ENCODE measurements at places on chromosomes 4 and X. TPM values are rescaled to one million over a fixed set of nuclear protein-coding genes. Genes with fewer than 3 reads are reported as not detected.

Gene MAP9
- 69.6 TPM for total RNA-seq

- no peaks in the 10 kb centered on the region for H3K36me3 ChIP-seq
- H3K27me3 ChIP-seq, result no peaks in the 10 kb centered on the region
- H3K4me3 ChIP-seq, result no peak overlapping the region
- H3K4me1 ChIP-seq, result peaks cover 23% of the 10 kb centered on the region
- DNase-seq, result no peak
- H3K27ac ChIP-seq, result no peak overlapping the region
Measured at GRCh38 chr4:182808673-182809416, 108.3 kb downstream of the DCTD start.

- no peaks in the 10 kb centered on the region for H3K4me1 ChIP-seq
- H3K27ac ChIP-seq, result no peak overlapping the region
- H3K36me3 ChIP-seq, result no peaks in the 10 kb centered on the region
- H3K4me3 ChIP-seq, result no peak overlapping the region
- no peak for DNase-seq
Measured at GRCh38 chr4:136637071-136637777, 895.1 kb downstream of the PCDH18 start.

- no peak overlapping the region for H3K27ac ChIP-seq
- no peak for DNase-seq
- H3K27me3 ChIP-seq, result no peaks in the 10 kb centered on the region
Measured at GRCh38 chr4:78693777-78694456, 82.2 kb upstream of the BMP2K start.

DNA sequence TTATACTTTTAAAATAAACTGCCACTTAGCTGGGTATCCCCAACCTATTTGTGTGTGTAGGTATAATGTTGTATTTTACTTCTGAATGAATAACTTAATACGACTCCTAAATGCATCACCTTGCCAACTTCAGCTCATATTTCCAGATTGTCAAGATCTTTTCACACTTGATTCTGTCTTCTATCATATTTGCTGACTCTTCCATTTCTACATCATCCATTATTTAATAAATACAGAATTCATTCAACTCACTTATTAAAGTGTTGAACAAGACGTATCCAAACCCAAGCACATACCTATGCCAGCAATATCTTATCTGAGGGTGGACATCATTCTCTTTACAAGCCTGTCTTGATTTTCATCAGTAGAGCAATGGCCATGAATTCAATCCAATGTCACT lies 91.2 kb upstream of the FAM47C start:
- no peak overlapping the region for H3K27ac ChIP-seq
- no peak overlapping the region for H3K4me3 ChIP-seq
- H3K27me3 ChIP-seq, result no peaks in the 10 kb centered on the region
- DNase-seq, result no peak

DNA sequence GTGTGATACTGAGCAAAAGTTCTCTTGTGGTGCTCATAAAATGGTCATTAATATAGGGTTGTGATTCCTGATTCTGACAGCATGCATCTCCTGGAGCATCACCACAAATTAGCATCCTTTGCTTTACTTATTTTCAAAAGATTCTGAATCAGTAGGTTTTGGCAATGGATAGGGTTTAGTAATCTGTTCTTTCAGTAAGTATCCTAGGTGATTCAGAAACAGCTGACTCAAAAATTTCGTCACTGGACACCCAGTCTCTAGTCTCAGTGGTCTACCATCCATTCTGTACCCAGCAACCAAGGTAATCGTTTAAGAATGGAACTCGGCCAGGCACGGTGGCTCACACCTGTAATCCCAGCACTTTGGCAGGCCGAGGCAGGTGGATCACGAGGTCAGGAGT lies 4.1 kb downstream of the CBLL2 start:
- no peaks in the 10 kb centered on the region for H3K36me3 ChIP-seq
- DNase-seq, result no peak
- H3K4me3 ChIP-seq, result no peak overlapping the region
- H3K4me1 ChIP-seq, result no peaks in the 10 kb centered on the region
- H3K27ac ChIP-seq, result no peak overlapping the region
